Thymus (tissue), 14 donors: ENCODE measurements at places on chromosomes 4 and X. TPM values are rescaled to one million over a fixed set of nuclear protein-coding genes. Genes with fewer than 3 reads are reported as not detected.

DNA sequence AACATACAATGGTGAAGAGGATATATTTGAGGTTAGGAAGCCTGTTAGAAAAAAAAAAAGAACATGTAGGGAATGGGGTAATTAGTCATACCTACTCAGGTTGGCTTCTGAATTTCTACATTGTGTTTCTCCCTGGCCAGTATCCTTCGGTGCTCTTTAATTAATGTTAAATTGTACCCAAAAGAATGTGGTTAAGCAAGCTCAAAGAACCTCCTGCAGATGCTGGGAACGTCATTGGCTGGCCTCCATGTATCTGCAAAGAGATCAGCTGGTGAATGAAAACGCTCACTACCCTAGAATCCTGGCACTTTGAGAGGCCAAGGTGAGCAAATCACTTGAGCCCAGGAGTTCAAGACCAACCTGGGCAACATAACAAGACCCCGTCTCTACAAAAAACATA lies 942.3 kb upstream of the PRKX start:
- no peak for DNase-seq
- H3K4me1 ChIP-seq = no peaks in the 10 kb centered on the region
- H3K27ac ChIP-seq = no peak overlapping the region
- no peaks in the 10 kb centered on the region for H3K36me3 ChIP-seq
- no peak overlapping the region for H3K4me3 ChIP-seq
- no peaks in the 10 kb centered on the region for H3K27me3 ChIP-seq

- H3K27me3 ChIP-seq = no peaks in the 10 kb centered on the region
- no peak for DNase-seq
- no peaks in the 10 kb centered on the region for H3K4me1 ChIP-seq
- no peak overlapping the region for H3K27ac ChIP-seq
- H3K4me3 ChIP-seq = no peak overlapping the region
These were observed 99.2 kb downstream of the JADE1 start for GRCh38 chr4:128908735-128909134.

GRCh38 chr4:104138116-104138515 lies 356.6 kb downstream of the CXXC4 start:
- no peaks in the 10 kb centered on the region for H3K36me3 ChIP-seq
- H3K27me3 ChIP-seq = no peaks in the 10 kb centered on the region
- H3K4me1 ChIP-seq = no peaks in the 10 kb centered on the region
- no peak overlapping the region for H3K27ac ChIP-seq
- DNase-seq = no peak

SLAIN2 gene
- polyA plus RNA-seq = 21.2 TPM

DNA sequence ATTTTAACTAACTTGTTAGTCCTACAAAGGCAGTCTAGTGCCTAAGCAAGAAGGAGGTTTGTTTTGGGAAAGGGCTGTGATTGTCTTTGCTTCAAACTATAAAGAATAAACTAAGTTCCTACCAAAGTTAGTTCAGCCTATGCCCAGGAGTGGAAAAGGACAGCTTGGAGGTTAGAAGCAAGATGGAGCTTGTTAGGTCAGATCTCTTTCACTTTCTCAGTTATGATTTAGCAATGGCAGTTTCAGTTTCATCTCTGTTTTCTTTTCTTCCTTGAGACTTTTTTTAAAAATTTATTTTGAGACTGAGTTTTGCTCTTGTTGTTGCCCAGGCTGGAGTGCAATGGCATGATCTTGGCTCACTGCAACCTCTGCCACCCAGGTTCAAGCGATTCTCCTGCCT lies 82.9 kb upstream of the NLGN4X start:
- H3K4me3 ChIP-seq = no peak overlapping the region
- H3K36me3 ChIP-seq = no peaks in the 10 kb centered on the region
- no peaks in the 10 kb centered on the region for H3K27me3 ChIP-seq
- H3K4me1 ChIP-seq = no peaks in the 10 kb centered on the region
- H3K27ac ChIP-seq = no peak overlapping the region
- DNase-seq = no peak

FAT4 gene
- polyA plus RNA-seq = 0.94 TPM

SULT1B1 gene
- polyA plus RNA-seq = 2.5 TPM

GRCh38 chr4:73653695-73654106 lies 33.5 kb upstream of the RASSF6 start:
- DNase-seq = peak; percentile 72
- no peak overlapping the region for H3K4me3 ChIP-seq
- no peaks in the 10 kb centered on the region for H3K27me3 ChIP-seq
- peaks cover 12% of the 10 kb centered on the region for H3K36me3 ChIP-seq
- peak overlapping the region; percentile 94 for H3K27ac ChIP-seq

DNA sequence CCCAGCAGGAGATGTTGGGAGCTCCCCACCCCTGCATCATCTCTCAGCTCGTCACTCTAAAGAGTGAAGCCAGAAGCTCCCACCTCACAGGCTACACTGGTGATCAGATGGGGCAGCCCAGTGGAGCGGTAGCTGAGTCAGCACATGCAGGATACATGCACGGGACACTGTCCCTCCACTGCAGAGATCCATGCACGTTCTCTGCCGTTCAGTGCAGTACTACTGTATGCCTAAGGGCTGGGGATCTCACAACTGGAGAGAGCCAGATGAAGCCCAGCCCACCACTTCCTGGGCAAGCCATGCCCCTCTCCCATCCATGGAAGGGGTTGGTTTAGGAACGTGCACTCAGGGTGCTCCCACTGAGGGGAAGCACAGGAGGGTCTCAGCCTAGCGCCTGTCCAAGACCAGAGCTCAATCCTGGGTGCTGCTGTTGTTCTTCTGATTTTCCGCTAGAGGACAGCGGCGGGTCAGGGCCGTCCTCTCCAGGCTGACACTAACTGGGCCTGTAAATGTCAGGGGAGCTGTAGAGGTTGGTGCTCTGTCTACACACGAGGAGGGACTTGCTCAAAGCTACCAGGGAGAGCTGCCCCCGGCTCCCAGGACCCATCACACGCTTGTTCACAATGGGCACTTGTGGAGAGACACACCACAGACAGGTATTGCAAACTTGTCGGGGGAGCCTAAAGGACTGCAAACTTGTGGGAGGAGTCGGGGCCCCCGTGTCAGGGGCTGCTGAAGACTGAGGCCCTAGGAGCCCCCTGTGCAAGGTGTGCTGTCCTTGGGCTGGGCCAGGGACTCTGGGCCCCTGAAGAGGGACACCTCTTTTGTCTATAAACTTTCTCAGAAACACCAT lies 18.2 kb upstream of the ABLIM2 start:
- no peak overlapping the region for H3K4me3 ChIP-seq
- no peaks in the 10 kb centered on the region for H3K27me3 ChIP-seq
- H3K27ac ChIP-seq = no peak overlapping the region

PLA2G12A gene
- polyA plus RNA-seq = 23.3 TPM

GRCh38 chr4:48275247-48275646 lies 5.6 kb upstream of the TEC start:
- H3K27ac ChIP-seq = no peak overlapping the region
- H3K27me3 ChIP-seq = no peaks in the 10 kb centered on the region
- H3K4me1 ChIP-seq = peaks cover 17% of the 10 kb centered on the region
- H3K4me3 ChIP-seq = no peak overlapping the region
- DNase-seq = no peak

- H3K27me3 ChIP-seq = peaks cover 33% of the 10 kb centered on the region
- H3K4me1 ChIP-seq = no peaks in the 10 kb centered on the region
- no peak overlapping the region for H3K27ac ChIP-seq
- DNase-seq = no peak
These were observed 8.9 kb upstream of the RGS12 start for GRCh38 chr4:3283916-3284315.

SH3TC1 gene
- 114 TPM for polyA plus RNA-seq

- H3K36me3 ChIP-seq = no peaks in the 10 kb centered on the region
- no peak overlapping the region for H3K27ac ChIP-seq
- H3K27me3 ChIP-seq = peaks cover 72% of the 10 kb centered on the region
- no peak for DNase-seq
- peaks cover 4% of the 10 kb centered on the region for H3K4me1 ChIP-seq
These were observed 15.8 kb upstream of the SLC25A4 start for GRCh38 chr4:185127021-185127925.

DNA sequence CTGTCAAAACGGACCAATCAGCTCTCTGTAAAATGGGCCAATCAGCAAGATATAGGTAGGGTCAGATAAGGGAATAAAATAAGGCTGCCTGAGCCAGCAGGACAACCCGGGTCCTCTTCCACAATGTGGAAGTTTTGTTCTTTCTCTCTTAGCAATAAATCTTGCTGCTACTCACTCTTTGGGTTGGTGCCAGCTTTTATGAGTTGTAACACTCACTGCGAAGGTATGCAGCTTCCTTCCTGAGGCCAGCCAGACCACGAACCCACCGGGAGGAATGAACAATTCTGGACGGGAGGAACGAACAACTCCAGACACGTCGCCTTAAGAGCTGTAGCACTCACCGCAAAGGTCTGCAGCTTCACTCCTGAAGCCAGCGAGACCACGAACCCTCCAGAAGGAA lies 287.8 kb downstream of the RAPGEF2 start:
- H3K4me1 ChIP-seq = no peaks in the 10 kb centered on the region
- H3K27ac ChIP-seq = no peak overlapping the region

NEIL3 gene
- polyA plus RNA-seq = 3.6 TPM

NAP1L3 gene
- polyA plus RNA-seq = 1.6 TPM

- H3K4me3 ChIP-seq = no peak overlapping the region
- no peak overlapping the region for H3K27ac ChIP-seq
These were observed 126.1 kb downstream of the MGST2 start for GRCh38 chr4:139791681-139792080.

GRCh38 chrX:20352504-20352903 lies 85.8 kb upstream of the RPS6KA3 start:
- H3K4me1 ChIP-seq = no peaks in the 10 kb centered on the region
- H3K27ac ChIP-seq = no peak overlapping the region

DNA sequence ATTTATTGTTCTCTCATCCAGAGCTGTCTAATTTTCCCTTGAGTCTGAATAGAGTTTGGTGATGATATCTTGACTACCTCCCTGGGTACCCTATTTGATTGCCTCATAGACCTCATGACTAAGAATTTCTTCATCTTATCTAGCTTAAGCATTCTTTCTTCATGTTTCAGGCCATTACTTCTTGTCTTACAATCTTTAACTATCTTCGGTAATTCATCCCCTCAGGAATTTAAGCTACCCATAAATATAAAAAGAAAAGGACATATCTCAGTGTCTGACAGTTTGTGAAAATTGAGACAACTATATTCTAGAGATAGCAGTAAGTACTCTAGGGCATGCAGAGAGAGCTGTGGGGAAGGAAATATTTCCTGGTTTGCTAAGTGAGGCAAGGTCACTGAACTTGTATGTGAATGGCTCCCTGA lies 466.1 kb upstream of the GRID2 start:
- no peak overlapping the region for H3K4me3 ChIP-seq
- H3K27me3 ChIP-seq = no peaks in the 10 kb centered on the region
- no peak overlapping the region for H3K27ac ChIP-seq
- H3K36me3 ChIP-seq = no peaks in the 10 kb centered on the region

RNF128 gene
- polyA plus RNA-seq = 4.5 TPM

DNA sequence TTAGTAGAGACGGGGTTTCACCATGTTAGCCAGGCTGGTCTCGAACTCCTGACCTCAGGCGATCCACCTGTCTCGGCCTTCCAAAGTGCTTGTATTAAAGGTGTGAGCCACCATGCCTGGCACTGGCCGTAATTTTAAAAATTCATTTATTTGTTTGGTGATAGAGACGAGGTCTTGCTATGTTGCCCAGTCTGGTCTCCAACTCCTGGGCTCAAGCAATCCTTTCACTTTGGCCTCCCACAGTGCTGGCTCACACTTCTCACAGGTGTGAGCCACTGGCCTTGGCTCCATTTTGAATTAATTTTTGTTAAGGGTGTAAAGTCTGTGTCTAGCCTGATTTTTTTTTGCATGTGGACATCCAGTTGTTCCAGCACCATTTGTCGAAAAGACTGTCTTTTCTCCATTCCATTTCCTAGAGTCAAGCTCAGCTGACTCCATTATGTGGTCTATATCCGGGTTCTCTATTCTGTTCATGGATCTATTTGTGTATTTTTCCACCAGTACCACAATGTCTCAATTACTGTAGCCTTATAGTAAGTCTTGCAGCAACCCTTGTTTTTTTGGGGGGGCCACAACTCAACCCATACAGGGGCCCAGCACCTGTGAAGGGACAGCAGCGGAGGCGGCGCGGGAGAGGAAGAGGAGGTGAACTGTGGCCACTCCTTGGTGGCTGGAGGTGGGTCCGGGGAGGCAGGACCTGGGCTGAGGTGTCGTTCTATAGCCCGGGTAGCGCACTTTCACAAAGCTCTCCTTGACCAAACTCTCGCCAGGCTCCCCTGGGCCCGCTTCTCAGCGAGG lies 1.5 kb upstream of the NSD2 start:
- no peaks in the 10 kb centered on the region for H3K27me3 ChIP-seq
- no peaks in the 10 kb centered on the region for H3K36me3 ChIP-seq
- H3K4me3 ChIP-seq = peak overlapping the region; percentile 60
- H3K4me1 ChIP-seq = peaks cover 72% of the 10 kb centered on the region

DIPK2B gene
- polyA plus RNA-seq = 3.9 TPM

PLXNB3 gene
- polyA plus RNA-seq = 0.71 TPM

DNA sequence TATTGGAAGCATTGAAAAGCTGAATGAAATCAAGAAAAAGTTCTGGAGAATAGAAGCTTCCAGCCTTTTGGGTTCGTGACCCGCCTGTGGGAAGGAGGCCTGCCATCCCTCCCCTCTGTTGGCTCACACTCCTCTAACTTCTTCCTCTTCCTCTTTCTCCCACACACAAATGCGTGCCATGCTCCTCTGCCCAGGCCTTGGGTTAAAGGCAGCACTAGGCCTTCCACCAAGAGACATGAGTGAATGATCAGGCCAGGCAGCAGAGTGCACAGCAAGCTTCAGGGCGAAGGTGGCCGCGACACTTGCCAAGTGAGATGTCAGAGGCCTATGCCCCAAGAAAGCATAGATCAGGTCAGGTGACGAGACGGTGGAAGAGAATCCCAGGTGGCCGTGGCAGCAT lies 38.4 kb downstream of the FAM193A start:
- H3K4me3 ChIP-seq = no peak overlapping the region
- no peak for DNase-seq
- no peak overlapping the region for H3K27ac ChIP-seq
- no peaks in the 10 kb centered on the region for H3K27me3 ChIP-seq
- H3K36me3 ChIP-seq = peaks cover 8% of the 10 kb centered on the region
- H3K4me1 ChIP-seq = peaks cover 17% of the 10 kb centered on the region

GRCh38 chr4:7647186-7647585 lies 212.5 kb upstream of the PSAPL1 start:
- H3K27ac ChIP-seq = no peak overlapping the region
- no peak overlapping the region for H3K4me3 ChIP-seq
- DNase-seq = no peak

- H3K36me3 ChIP-seq = no peaks in the 10 kb centered on the region
- H3K4me3 ChIP-seq = no peak overlapping the region
- H3K27ac ChIP-seq = no peak overlapping the region
- H3K27me3 ChIP-seq = no peaks in the 10 kb centered on the region
These were observed 11.4 kb upstream of the FMR1 start for GRCh38 chrX:147900349-147900748.
